ENCODE measurements at places on chromosomes 7 and 10.

- DNase-seq: no peak
These were observed 17.5 kb upstream of the TECTB start for GRCh38 chr10:112265745-112266144.

- no peak for DNase-seq
These were observed 46.3 kb upstream of the ZNF800 start for GRCh38 chr7:127438836-127439235.

GRCh38 chr7:142554560-142555532 lies 194.4 kb upstream of the PRSS1 start:
- no peak for DNase-seq

- no peak for DNase-seq
These were observed 101.4 kb downstream of the ZNF365 start for GRCh38 chr10:62475551-62475950.

DNA sequence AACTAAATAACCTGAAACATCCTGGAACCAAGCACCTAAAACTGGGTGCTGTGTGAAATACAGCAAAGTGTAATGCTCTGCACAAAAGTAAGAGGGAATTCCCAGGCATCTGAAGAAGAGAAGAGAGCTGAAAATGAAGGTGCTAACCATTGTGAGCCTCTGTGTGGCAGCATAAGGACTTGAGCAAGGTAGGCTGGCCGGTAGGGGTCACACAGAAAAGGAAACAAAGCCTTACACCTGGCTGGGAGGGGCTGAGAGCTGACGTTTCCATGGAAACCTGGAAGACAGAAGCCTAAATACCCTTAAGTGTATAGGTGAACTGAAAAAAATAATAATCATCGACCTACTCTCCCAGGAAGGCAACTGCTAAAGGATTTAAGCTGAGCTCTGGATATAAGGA lies 48.6 kb downstream of the CUL1 start:
- DNase-seq: no peak

DNA sequence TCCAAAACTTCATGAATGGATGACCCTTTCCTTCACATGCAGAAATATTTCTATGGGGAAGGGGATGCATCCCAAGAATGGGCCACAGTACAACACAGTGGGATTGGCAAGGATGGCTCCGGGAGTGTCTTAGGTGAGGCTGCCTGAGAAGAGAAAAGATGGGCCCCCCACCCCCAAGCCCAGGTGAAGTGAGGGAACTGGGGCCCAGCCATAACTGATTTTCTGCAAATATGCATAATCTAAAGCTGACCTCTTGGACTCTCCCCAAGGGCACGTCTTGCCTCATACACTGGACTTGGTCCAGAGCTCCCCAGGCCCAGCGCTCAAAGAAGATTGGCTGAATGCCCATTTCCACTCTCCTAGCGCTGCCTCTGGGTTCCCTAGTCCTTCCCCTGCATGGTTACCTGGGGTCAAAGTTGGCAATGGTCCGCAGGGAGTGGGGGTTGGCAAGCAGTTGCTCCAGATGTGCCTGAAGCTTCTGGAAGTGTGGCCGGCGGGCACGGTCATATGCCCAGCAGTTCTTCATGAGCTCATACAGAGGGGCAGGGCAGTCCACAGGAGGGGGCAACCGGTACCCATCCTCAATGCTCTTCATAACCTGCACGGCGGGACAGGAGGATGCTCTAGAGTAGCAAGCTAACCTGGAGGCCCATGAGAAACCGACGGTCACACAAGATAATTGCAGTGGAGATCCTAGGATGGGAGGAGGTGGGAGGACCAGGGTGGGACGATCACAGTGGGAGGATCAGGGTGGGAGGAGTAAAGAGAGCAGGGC lies 12.3 kb downstream of the ZYX start:
- no peak for DNase-seq

GRCh38 chr10:109899356-109900331 lies 23.7 kb downstream of the XPNPEP1 start:
- DNase-seq: no peak

GRCh38 chr7:134254311-134254710 lies 62.4 kb downstream of the SLC35B4 start:
- no peak for DNase-seq

DNA sequence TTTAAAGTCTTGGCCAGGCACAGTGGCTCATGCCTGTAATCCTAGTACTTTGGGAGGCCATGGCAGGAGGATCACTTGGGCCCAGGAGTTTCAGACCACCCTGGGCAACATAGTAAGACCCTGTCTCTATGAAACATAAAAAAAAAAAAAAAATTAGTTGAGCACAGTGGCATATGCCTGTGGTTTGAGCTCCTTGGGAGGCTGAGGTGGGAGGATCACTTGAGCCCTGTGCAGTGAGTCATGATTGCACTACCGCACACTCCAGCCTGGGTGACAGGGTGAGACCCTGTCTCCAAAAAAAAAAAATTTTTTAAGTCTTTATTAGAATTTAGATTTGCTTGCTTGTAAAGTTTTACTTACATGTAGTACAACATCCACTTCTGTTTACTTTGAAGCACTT lies 14.0 kb downstream of the WNT2 start:
- DNase-seq: no peak

GRCh38 chr7:151277631-151278030 lies 29.1 kb upstream of the SMARCD3 start:
- DNase-seq: no peak

GRCh38 chr7:154584352-154585252 lies 418.3 kb downstream of the PAXIP1 start:
- no peak for DNase-seq

GRCh38 chr10:78717200-78717599 lies 351.6 kb upstream of the ZMIZ1 start:
- DNase-seq: no peak

GRCh38 chr10:14439451-14440259 lies 108.9 kb upstream of the FRMD4A start:
- no peak for DNase-seq

GRCh38 chr7:97770850-97771249 lies 39.0 kb downstream of the TAC1 start:
- DNase-seq: no peak

DNA sequence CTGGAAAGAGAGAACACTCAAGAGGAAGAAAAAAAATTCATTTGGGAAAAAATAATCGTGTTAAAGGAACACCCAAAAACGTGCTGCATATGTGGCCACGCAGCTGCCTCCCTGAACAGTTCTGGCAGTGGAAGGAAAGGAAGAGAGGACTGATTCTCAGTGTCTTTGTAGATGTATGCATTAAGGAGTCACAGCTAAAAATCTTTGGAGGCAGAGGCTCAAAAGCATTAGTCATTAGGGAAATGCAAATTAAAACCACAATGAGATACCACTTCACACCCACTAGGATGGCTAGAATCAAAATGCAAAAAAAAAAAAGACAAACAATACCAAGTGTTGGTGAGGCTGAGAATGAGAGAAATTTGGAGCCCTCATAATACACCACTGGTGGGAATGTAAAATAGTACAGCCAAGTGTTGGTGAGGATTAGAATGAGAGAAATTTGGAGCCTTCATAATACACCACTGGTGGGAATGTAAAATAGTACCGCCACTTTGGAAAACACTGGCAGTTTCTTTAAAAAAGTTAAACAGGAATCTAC lies 134.7 kb downstream of the SLIT1 start:
- no peak for DNase-seq

DNA sequence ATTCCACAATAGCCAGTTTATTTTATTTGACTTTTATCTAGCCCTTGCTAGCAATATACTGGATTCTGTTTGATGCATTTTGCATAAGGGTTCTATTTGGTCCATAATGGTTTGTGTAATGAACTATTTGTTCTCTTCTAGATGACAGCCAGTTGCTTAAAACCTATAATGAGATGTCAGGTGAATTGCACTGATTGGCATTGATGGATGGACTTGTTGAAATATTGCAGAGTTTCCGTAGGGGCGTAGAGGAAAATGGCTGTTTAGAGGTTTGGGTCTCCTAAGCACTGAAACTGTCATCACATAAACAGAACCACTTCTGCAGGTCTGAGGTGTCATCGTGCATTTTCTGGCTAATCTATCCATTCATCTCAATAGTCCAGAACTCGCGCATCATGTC lies 124.9 kb upstream of the HDAC9 start:
- DNase-seq: no peak

DNA sequence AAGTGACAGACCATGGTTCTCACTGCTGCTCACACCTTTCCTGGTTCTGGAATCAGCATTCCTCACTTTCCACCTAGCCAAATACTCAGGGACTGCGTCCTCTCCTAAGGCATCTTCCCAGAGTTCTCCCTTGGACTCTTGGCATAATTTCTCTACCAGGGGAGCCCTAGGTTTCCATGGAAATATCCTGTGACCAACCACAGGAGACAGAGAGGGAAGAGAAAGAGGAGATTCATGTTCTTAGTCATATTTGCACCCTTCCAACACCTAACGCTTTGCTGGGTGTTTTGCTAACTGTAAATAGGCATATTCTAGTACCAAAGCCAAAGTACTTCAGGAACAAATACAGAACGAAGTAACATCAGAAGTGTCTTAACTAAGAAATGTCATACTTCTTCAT lies 28.6 kb downstream of the DENND11 start:
- no peak for DNase-seq

DNA sequence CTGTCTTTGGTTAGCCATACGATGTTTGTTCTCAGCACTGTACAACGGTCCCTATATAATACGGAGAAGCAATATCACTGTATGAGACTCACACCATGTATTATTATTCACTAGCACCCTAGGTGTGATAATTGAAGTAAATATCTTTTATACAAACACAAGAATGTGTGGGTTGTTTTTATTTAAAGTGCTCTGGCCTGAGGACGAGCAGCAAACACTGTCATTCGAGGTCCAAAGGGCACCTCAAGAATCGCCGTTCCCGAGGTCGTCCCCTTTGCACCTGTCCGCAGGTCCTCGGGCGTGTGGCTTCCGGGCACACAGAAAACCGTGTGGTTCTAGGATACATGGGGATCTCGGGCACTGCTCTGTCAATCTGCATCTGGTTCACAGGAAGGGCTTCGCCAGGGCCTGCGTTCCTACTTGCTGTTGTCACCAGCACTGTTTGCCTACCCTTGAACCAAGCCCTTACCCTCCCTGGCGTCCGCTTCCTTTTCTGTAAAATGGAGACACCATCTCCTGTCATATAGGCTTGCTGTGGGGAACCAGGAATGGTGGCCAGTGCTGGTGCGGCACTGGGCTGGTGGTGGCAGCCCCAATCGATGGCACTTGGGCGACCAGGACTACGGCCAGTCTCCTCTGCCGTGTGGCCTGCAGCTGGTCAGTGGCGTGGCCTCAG lies 28.5 kb upstream of the SH2B2 start:
- no peak for DNase-seq

DNA sequence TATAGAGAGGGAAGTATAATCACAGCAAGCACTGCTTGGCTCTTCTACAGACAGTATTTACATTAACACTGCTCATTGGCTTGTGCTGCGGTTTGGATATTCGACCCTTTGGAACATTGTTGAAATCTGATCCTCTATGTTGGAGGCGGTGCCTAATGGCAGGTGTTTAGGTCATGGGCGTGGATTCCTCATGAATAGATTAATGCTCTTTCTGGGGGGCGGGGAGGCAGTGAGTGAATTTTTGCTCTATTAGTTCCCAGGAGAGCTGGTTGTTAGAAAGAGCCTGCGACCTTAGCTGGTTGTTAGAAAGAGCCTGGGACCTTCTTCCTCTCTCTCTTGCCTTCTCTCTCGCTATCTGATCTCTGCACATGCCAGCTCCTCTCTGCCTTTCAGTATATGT lies 77.3 kb upstream of the SVIL start:
- no peak for DNase-seq

DNA sequence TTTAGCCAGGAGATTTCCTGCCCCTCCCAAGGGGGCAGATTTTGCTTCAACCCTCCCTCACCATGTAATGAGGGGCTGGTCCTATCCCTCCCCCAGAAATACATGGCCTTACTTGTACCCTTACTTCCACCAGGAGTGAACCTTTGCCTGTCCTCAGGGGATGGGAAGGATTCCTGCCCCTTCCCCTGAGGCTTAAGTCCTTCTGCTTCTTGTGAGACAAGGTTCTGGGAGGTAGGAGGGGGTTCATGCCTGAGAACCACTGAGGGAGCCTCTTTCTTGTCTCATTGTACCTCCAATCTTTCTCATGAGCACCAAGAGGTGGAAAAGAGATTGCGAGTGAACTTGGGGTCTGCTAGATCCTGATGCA lies 19.5 kb upstream of the MUC3A start:
- no peak for DNase-seq

- no peak for DNase-seq
These were observed 20.6 kb downstream of the ADK start for GRCh38 chr10:74171625-74172024.

- no peak for DNase-seq
These were observed 63.1 kb downstream of the PYROXD2 start for GRCh38 chr10:98351831-98352402.

DNA sequence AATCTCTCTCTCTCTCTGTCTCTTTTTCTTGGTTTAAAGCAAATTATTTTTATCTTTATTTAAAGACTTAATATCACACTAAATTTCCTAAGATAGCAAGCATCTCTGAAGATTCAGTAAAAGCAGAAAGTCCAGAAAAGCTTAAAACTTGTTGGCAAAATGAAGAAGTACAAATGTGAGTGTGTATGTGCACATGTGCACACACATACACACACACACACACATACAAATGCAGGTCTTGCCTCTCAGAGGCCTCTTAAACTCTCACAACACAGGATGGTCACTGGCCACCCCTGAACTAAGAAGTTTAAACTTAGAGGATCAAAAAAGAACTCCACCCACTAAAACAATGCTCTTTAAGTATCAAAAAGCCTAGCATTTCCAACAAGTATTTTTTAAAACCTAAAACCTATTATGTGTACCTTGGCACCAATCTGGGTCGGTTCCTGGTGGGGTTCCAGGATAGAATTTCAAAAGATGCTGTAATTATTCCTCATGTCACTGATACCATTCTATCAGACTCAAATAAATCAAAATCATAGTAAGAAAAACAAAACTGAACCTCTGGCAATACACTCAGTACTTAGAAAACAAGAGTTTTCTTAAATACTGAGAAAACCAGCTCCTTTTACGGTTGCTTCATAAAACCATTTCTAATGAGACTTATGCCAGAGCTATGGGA lies 55.0 kb downstream of the SORBS1 start:
- no peak for DNase-seq

DNA sequence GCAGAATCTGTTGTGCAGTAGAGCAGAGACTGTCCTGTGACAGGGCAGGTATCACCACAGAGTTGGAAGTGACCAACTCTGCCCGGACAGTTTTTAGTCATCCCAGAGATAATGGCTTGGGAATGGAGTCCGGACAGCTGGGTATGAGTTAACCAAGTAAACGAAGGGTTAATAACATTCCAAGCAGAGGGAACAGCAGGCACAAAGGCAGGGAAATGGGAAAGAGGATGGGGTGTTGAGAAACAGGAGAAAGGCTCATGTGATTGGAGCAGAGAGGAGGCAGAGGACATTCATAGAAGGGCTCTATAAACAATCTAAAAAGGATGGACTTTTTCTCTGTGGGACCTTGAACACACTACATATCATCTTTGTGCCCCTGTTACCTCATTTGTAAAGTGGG lies 132.2 kb upstream of the YAE1 start:
- DNase-seq: no peak

DNA sequence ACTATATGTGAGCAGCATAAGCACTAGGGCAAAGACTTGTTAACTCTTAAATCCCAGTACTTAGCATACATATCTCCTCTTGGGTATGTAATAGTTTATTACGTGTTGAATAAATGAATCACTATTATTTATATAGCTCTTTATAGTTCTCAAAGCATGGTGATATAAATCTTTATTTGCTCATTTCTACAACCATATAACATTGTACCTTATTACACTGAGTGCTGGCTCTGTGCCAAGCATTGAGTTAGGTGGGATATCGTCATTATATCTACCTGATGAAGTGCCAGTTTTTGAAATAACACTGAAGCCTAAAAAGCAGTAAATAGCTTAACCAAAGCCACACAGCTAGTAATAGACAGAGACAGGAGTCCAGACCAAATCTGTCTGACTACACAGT lies 27.9 kb downstream of the AHR start:
- no peak for DNase-seq

Measured in cortex of kidney (tissue), 1 donor.